ENCODE measurements at places on chromosomes 6 and 20.
A peak's percentile ranks its signal among the peaks of the same experiment; 100 is the strongest.

DNA sequence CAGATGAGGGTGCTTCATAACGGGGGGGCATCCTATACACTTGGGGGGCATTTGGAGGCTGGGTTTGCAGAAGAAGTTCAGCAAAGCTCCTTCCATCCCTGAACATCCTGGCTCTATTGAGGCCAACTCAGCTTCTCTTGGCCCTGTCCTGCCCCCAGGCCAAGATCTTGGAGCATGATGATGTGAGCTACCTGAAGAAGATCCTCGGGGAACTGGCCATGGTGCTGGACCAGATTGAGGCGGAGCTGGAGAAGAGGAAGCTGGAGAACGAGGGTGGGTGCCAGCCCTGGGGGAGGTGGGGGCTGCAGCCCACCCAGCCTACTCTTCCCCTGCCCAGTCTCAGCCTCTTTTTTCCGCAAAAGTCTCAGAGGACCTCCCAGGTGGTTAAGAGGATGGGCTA is 17.2 kb downstream of the GDAP1L1 start:
- no peak for DNase-seq

DNA sequence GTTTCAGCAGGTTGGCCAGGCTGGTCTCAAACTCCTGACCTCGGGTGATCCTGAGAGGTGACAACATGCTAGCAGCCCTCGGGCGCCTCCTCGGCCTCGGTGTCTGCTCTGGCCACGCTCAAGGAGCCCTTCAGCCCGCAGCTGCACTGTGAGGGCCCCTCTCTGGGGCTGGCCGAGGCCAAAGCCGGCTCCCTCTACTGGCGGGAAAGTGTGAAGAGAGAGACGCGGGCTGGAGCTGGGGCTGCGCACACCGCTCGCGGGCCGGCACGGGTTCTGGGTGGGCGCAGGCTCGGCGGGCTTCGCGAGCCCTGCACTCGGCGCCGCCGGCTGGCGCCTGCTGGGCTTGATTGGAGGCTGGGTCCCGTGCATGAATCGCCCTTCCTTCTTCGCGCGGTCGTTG is 80.8 kb upstream of the RBM24 start:
- no peak for DNase-seq

- DNase-seq = no peak
Observed at GRCh38 chr20:38111366-38112232, 53.5 kb downstream of the TGM2 start.

GRCh38 chr20:22371843-22372242 is 212.5 kb downstream of the FOXA2 start:
- no peak for DNase-seq

DNA sequence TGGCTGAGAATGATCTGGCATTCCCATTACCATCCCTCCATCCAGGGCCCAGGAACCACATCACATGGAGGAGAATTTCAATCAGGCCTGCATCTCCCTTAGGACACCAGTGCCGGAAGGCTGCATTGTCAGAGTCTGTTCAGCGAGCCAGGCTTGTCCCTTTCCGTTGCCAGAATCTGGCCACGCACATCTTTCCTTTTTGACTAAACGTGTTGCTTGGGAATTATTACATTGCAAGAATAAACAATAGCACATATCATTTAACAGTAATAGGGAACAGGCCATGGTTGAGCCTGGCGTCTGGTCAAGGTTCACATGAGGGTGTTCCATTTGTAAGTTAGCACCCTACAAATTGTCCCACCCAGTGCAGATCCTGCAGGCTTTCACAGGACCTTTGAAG is 42.8 kb downstream of the SOBP start:
- no peak for DNase-seq

DNA sequence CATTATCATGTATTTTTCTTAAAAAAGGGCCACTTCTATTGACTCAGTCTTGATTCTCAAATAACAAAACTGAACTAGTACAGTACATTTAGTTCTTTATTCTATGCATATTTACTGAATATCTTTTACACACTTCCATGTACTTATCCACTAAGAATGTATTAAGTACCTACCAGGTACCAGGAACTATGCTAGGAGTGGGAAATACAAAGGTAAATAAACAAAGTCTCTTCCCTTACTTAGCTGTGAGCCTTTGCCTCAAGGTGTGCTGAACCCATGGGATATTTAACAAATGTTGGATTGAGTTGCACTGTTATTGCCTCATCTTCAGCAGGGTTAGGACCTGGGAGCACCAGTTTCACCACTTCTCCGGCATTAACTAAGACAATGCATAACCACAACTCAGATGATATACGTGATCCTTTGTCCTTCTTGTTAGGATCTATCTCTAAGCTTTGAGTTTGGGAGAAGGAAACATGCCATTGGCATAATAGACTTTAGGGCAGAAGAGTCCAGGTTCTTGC is 533.9 kb downstream of the TFAP2B start:
- DNase-seq = no peak

DNA sequence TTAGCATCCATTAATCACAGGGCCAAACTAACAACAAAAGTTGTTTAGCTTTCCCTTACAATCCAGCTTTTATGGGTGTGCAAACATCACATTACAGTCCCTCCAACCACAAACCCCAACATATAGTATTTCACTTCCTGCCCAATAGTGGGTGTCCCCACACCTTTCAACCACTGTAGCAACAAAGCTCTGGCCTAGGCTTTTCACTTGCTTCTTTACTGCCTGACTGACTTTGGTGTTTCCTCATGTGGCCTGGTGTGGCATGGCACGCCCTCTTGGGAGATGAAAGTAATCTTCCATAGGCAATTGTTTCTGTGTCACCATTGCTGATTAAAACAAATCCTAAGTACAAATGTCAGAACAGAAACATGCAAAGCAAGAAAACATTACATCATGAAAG is 46.3 kb downstream of the MCM8 start:
- peak; percentile 51 for DNase-seq

DNA sequence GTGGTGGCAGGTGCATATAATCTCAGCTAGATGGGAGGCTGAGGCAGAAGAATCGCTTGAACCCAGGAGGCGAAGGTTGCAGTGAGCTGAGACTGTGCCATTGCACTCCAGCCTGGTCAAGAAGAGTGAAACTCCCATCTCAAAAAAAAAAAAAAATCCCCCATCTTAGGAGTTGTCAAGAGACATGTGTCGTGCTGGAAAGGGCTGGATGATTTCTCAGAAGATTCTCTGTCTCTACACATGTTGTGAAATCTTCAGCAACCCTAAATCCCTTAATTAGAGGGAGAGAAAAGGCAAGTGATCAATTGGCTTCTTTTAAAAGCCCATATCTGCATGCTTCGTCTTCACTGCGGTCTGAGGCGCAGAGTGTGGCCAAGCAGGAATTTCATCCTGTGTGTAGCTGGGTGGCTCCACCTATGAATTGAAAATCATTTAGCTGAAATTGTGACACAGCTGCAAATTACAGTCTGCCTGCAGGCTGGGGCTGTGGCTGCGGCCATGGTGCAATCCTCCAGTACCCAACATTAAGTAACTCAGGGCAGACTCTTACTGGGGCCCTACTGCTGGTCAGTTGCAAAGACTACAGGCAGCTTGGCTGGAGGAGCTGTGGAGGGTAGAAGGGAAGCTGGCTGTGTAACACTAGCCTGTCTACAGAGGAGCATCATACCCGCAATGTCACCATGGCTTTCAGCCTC is 3.2 kb upstream of the TGM3 start:
- DNase-seq = peak; percentile 78

DNA sequence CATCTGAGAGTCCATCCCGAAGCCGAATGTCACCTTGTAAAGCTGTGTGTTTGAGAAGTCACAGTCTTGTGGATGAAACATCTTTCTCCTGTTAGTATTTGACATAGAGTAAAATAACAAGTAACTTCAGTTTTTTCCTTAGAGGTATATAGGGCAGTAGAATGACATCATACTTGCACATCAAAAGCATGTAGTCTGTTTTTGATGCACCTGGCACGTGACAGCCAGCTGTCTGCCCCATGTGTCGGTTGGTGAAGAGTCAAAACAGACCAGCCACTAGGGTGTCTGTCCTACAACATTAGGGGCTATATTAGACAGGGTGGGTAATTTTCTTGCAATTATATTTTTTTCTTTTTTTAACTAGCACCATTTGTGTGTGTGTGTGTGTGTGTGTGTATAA is 70.2 kb downstream of the SNX9 start:
- peak; percentile 72 for DNase-seq

DNA sequence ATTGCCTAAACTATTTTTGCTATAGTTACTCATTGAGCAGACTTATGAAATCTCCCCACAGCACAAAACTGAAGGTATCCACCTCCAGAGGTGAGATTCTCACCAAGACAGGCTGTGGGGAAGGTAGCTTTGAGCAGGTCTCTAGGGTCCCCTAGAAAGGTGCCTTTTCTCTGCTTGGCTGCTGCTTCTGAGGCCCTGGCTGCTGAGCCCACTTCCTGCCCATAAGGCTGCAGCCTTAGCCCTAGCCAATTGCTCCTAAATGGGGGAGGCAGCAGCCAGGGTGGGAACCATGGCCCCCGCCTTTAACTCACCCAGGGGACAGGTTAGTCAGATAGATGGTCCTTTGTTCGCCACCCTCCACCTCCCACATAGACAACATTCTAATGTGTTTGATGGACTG is 3.6 kb downstream of the NT5E start:
- DNase-seq = no peak

DNA sequence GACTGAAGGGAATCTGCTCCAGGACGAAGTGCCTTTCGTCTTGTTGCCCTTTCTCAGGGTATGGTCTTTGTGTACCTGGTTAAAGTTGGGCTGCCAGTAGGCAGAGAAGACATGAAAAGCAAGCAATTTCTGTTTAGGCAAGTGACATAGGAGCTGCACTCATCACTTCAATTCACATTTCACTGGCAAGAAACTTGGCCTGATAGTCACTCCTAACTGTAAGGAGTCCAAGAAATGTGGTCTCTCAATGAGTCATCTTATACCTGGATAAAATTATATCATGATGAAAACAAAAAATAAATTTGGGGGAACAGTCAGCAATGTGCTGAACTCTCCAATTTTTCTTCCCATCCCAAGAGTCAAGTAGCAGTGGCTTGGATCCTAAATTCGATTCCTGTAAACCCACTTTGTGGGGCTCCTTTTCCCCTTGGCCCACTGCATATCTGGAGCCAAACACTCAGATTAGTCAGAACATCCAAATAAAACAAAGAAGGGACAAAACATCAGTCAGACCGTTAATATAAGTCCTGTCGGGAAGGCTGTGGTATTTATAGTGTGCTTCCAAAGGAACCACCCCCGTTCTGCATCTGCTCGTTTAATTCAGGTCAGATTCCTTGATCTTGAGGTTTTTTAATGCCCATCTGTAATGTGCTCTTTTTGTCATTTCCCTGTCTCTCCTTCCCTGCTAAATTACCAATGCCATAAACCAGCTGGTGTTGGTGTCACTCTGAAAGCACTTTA is 5.0 kb upstream of the GABRR1 start:
- no peak for DNase-seq

GRCh38 chr20:58286729-58287128 is 22.8 kb upstream of the RAB22A start:
- no peak for DNase-seq

DNA sequence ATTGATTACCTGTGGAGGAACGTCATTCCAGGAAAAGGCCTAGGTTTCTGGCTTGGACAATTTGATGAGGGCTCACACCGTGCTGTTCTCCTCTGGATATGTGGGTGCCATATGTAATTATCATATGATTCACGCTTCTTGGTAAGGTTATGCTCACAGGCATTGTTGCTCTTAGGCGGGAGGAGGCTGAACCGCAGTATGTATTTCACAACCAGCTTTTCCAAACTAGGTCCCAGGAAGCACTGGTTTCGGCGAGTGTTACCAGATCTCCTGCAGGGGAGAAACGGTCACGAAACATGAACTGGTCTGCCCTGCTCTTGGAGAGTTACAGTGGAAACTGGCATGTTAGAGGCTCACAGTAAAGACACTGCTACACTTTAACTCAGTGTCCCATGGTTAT is 793 bp upstream of the FAM50B start:
- no peak for DNase-seq

DNA sequence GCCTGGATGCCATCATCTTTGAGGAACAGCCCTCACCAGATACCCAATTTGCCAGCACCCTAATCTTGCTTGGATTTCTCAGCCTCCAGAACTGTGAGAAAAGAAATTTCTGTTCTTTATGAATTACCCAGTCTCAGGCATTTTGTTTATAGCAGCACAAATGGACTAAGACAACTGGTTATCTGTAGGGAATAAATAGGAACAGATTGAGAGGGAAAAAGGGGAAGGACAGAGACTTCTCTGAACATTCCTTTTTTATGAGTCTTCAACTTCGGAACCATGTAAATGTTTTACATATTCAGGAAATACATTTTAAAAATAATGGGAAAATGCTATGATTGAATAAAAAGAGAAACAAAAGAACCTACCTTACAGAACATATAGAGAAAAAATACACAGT is 20.9 kb downstream of the KCTD20 start:
- DNase-seq = no peak

- DNase-seq = no peak
Observed at GRCh38 chr6:82097676-82098075, 149.9 kb downstream of the IBTK start.

DNA sequence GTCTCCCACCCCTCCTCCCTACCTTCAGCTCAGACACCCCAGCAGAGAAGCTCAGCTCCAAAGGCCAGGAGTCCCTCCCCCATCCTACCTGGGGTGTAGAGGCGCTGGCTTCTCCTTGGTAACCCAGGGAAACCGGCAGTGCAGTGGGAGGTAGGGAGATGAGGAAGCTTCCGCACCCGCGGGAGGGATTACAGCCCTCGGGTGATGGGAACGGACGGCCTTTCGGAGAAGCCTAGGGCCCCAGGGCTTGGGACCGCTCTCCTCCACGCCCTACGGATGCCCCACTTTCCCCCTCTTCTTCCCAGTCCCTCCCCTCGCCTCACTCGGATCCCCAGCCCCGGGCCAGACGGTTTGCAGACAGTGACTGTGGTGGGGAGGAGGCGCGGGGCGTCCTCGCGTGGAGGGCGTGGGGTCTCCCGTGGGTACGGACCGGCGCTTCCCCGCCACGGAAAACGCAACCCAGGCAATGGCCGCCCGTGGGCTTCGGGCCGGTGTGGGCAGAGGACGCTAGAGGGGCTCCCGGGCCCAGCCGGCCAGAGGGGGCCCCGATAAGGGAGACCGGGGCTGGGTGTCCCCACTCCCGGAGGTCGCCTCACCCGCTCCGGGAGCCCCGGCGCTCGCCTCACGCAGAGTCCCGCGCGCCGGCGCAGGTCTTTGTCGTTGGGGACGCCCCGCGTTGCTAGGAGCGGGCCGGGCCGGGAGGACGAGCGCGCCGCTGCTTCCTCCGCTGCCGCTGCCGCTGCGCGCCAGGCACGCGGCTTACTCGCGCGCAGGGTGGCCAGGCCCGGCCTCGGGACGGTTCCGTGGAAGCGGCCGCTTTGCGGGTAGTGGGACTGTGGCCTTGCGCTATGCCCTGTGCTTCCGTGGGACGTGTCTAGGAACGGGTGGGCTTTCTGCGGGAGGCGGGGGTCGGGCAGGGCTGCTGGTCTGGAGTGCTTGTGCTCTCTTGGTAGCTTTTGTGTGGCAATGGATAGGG is 15.8 kb downstream of the AARS2 start:
- DNase-seq = no peak
